ENCODE measurements at places on chromosomes 16 and 17. TPM values are rescaled to one million over a fixed set of nuclear protein-coding genes. Genes with fewer than 3 reads are reported as not detected.
A peak's percentile ranks its signal among the peaks of the same experiment; 100 is the strongest.

Gene ABI3
- 35.2 TPM for total RNA-seq

Gene SLC35G6
- total RNA-seq = not detected

Gene MYH13
- total RNA-seq = not detected

Gene ZNF276
- 42.7 TPM for total RNA-seq

Gene KLHL10
- total RNA-seq = not detected

Gene NOL11
- 50.7 TPM for total RNA-seq

Gene C16orf54
- total RNA-seq = not detected

Gene SEZ6
- total RNA-seq = not detected

Gene LRRC37A
- 0.88 TPM for total RNA-seq

- H3K36me3 ChIP-seq = peaks cover 8% of the 10 kb centered on the region
- DNase-seq = peak; percentile 53
- H3K4me1 ChIP-seq = peaks cover 47% of the 10 kb centered on the region
- no peaks in the 10 kb centered on the region for H3K27me3 ChIP-seq
Measured at GRCh38 chr17:49815761-49816281, 27.3 kb downstream of the KAT7 start.

- no peak overlapping the region for H3K4me3 ChIP-seq
- no peak overlapping the region for H3K27ac ChIP-seq
- H3K4me1 ChIP-seq = no peaks in the 10 kb centered on the region
- no peaks in the 10 kb centered on the region for H3K27me3 ChIP-seq
Measured at GRCh38 chr17:3771140-3771539, 29.8 kb downstream of the ITGAE start.

DNA sequence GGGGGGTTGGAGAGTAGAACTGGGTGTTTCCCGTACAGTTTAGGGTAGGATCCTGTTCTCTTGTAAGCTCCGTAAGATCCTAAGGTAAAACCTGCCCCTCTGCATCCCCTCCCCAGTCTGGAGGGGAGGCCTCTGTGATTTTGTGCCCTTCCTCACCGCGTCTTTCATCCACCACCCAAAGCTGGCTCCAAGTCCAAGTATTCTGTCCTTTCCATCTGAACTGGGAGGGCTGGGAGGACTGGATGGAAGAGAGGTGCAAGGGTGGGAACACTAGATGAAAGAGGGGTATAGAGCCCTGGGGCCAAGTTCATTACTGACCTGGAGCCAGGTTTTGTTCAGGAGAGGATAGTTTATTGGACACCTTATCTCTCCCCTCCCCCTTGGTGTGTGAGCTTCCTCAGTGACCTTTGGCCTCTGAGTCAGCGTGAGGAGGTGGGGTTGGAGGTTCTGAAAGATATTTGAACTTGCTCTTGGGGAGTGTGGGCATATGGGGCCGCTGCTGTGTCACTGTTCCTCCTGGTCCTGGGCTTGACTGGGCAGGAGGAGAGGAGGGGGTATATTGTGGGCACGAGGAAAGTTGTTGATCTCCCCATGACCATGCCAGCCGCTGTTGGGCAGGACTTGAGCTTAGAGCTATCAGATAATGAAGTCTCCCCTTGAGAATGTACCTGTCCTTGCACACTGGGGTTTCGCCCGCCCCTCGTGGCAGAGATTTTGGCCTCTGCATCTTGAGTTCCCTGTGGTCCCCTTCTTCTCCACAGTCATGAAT, 1.6 kb downstream of the LASP1 start:
- peaks cover 38% of the 10 kb centered on the region for H3K4me1 ChIP-seq
- peak overlapping the region; percentile 26 for H3K27ac ChIP-seq
- peak; percentile 75 for DNase-seq
- no peaks in the 10 kb centered on the region for H3K36me3 ChIP-seq
- peak overlapping the region; percentile 93 for H3K4me3 ChIP-seq
- no peaks in the 10 kb centered on the region for H3K27me3 ChIP-seq

DNA sequence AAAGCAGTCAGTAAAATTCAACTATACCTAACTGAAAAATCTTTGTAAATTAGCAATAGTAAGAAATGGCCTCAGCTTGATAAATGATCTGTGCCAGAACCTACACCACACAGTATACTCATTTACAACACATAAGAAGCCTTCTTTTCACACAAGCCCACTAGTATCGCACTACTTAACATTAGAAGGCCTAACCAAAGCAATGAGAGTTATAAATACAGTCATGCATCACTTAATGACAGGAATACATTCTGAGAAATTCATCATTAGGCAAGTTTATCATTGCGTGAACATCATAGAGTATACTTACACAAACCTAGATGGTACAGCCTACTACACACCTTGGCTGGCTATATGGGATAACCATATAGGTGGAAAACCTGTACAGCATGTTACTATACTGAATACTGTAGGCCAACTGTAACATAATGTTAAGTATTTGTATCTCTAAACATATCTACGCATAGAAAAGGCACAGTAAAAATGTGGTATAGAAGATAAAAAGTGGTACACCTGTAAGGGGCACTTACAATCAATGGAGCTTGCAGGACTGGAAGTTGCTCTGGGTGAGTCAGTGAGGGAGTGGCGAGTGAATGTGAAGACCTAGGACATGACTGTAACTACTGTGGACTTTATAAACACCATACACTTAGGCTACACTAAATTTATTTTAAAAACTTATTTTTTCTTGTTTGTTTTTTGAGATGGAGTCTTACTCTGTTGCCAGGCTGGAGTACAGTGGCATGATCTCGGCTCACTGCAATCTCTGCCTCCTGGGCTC, 126.5 kb upstream of the CORO6 start:
- no peak overlapping the region for H3K27ac ChIP-seq
- peaks cover 14% of the 10 kb centered on the region for H3K4me1 ChIP-seq
- peaks cover 2% of the 10 kb centered on the region for H3K36me3 ChIP-seq
- no peak overlapping the region for H3K4me3 ChIP-seq
- no peak for DNase-seq

- no peaks in the 10 kb centered on the region for H3K36me3 ChIP-seq
- no peak overlapping the region for H3K4me3 ChIP-seq
- H3K4me1 ChIP-seq = no peaks in the 10 kb centered on the region
- no peaks in the 10 kb centered on the region for H3K27me3 ChIP-seq
- DNase-seq = no peak
Measured at GRCh38 chr17:9553596-9553995, 22.0 kb downstream of the STX8 start.

DNA sequence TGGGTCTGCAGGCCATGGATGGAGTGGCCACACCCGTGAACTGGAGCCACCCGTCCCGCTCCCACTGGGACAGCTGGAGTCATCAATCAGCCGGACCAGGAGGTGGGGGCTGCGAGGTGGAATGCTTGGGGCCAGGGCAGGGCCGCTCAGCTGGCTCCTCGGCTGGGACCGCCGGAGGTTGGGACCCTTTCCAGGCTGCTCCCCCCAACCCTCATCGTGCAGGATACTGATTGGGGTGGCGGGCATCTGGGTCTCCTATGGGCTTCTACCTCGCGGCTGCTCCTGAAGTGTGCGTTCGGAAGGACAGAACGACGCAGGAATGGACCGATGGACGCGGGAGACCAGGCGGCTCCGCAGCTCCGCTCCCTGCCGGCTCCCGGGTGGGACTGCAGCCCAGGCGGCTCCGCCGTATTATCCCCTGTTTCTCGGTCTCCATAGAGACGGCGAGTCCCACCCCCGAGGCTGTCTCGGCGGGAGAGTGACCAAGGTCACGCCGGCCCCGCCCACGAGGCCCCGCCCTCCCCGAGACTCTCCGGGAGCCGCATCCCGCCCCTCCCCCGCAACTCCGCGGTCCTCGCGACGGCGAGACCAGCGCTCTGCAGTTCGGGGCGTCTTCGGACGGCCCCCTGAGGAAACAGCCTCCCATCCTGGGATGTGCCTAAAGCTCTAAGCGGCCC, at the start of gene TPPP3:
TPPP3 (minus strand) TSS at position 388 of the 677 bp plus-strand sequence. CDS start 2,387 bp downstream, outside the sequence.
- H3K27ac ChIP-seq = no peak within 1 kb of the TSS
- peaks cover 13% of the 10 kb centered on the region for H3K4me1 ChIP-seq
- peak within 1 kb of the TSS; percentile 9 for H3K4me3 ChIP-seq
- H3K36me3 ChIP-seq = no peaks in the 10 kb centered on the region
- peaks cover 11% of the 10 kb centered on the region for H3K27me3 ChIP-seq

DNA sequence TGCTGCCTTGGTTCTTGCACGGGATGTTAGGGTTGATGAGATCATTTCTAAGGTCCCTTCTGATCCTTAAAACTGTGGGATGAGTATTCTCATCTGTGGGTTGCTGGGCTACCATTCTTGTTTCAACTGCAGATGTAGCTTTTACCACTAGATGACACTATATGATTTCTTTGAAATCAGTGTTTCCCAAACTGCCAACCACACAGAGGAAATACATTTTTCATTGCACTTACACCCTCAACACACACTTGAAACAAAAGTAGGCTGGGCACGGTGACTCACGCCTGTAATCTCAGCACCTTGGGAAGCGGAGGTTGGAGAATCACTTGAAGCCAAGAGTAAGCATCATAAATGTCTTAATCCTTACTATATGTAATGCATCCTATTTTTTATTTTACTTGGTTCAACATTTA, 15.3 kb downstream of the LCMT1 start:
- H3K4me1 ChIP-seq = no peaks in the 10 kb centered on the region
- H3K4me3 ChIP-seq = no peak overlapping the region
- H3K36me3 ChIP-seq = peaks cover 3% of the 10 kb centered on the region
- DNase-seq = peak; percentile 58
- H3K27ac ChIP-seq = no peak overlapping the region

GRCh38 chr17:4908711-4909496, 6.0 kb upstream of the CHRNE start:
- H3K4me3 ChIP-seq = no peak overlapping the region
- peak; percentile 95 for DNase-seq
- no peaks in the 10 kb centered on the region for H3K36me3 ChIP-seq
- no peak overlapping the region for H3K27ac ChIP-seq
- no peaks in the 10 kb centered on the region for H3K4me1 ChIP-seq
- H3K27me3 ChIP-seq = no peaks in the 10 kb centered on the region

DNA sequence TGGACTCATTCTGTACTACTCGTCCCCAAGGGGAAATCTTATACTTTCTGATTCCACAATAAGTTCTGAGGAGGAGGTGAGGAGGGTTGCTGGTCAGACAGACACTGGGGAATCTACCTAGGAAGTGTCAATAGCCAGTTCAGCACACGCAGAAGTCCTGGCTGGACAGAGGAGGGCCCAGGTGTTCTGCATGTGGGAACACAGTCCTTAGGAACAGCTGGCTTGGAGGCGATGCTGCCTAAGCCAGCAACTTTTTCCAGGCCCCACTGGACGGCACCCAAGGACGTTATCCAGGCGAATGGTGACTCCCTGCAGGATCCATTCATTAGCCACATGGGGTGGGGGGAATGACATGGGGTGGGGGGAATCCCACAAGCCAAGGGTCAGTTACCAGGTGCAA, 29.9 kb upstream of the WFIKKN2 start:
- H3K4me1 ChIP-seq = no peaks in the 10 kb centered on the region
- no peak overlapping the region for H3K4me3 ChIP-seq
- H3K27ac ChIP-seq = no peak overlapping the region
- no peaks in the 10 kb centered on the region for H3K36me3 ChIP-seq
- no peaks in the 10 kb centered on the region for H3K27me3 ChIP-seq

DNA sequence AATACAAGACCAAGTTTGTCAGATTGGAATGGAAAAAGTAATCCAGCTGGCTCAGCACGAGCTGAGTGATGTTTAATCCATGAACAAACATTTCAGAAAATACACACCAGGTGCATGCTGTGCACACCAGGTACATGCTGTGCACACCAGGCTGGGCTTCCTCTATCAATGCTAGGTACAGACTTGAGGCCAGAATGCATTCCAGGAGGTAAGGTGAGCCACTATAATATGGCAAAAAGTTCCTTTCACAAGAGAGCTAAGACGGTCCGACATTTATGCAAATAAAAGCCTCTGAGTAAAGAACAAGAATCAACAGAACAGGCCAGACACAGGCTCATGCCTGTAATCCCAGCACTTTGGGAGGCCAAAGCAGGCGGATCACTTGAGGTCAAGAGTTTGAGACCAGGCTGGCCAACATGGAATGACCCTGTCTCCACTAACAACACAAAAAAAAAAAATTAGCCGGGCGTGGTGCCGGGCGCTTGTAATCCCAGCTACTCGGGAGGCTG, 128.2 kb downstream of the ZNF778 start:
- no peak for DNase-seq
- H3K27me3 ChIP-seq = no peaks in the 10 kb centered on the region
- no peaks in the 10 kb centered on the region for H3K36me3 ChIP-seq
- no peaks in the 10 kb centered on the region for H3K4me1 ChIP-seq
- H3K27ac ChIP-seq = no peak overlapping the region

GRCh38 chr17:79652999-79653643, 42.3 kb upstream of the RBFOX3 start:
- H3K36me3 ChIP-seq = no peaks in the 10 kb centered on the region
- no peak overlapping the region for H3K27ac ChIP-seq
- H3K4me1 ChIP-seq = no peaks in the 10 kb centered on the region
- no peak for DNase-seq

DNA sequence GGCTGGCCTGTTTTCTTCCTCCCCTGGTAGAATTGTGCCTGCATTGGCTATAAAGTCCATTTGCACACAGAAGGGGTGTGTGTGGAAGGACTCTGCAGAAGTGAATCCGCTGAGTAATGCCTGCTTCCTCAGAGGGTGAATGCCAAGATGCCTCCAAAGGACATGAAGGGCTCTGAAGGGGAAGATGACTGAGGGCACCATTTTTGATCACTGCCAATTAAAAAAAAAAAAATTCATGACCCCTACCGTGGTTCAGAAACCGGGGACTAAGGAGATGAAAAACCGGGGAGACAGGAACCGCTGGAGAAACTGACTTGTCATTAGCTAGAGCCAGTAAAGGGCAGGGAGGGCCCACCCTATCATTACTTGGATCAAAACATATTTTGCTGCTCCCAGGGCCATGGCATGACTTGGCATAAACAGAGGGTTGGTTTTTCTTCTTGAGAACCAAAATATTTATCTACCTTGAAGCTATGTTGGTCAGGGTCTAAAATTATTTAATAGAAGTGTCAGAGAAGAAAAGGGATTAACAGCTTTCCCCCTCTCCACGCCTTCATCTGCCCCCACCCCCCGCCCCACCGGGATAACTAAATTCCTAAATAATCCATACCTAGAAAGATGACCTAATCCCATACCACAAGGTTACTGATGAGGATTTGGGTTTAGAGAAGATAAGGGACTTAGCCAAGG, 3.6 kb upstream of the USP7 start:
- no peak for DNase-seq
- H3K36me3 ChIP-seq = no peaks in the 10 kb centered on the region
- no peaks in the 10 kb centered on the region for H3K27me3 ChIP-seq
- no peak overlapping the region for H3K4me3 ChIP-seq

DNA sequence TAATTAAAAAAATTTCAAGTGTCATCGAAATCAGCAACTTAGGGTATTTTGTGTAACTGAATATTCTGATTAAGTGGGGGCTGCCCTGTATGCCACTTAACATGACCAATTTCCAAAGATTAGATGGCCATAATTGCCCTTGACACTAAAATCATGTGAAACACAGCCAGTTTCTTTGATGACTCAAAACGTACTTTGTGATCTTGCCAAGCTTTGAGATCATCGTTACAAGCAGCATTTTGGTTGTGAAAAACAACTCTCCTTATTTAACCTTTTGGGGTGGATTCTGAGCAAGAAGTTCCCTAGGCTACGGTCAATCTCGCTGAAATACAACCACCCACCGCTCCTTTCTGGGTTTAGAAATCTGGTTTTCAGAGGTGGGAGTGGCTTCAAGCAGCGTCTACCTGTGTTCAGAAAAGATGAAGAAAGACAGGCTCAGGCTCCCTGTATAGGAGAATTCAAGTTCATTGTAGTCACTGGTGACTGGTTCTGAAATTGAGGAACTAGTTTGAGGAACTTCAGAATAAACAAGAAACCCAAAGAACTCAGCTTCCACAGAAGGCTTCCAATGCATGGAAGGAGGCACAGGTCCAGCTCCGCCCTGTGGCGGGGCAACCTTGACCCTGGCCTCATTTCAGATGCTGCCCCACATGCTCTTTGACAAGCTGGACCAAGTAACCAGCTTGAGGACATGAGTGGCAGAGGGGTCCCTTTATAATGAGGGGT, 9.4 kb downstream of the MAP3K14 start:
- peaks cover 10% of the 10 kb centered on the region for H3K4me1 ChIP-seq
- H3K4me3 ChIP-seq = no peak overlapping the region
- H3K36me3 ChIP-seq = no peaks in the 10 kb centered on the region
- no peaks in the 10 kb centered on the region for H3K27me3 ChIP-seq
- peak; percentile 88 for DNase-seq

All from endothelial cell of umbilical vein (primary cell).